ENCODE measurements at places on chromosomes 4 and X.

- no peak for DNase-seq
These were observed 101.1 kb downstream of the PHOX2B start for GRCh38 chr4:41647383-41647782.

GRCh38 chr4:62004881-62005280 is 804.8 kb downstream of the ADGRL3 start:
- no peak for DNase-seq

DNA sequence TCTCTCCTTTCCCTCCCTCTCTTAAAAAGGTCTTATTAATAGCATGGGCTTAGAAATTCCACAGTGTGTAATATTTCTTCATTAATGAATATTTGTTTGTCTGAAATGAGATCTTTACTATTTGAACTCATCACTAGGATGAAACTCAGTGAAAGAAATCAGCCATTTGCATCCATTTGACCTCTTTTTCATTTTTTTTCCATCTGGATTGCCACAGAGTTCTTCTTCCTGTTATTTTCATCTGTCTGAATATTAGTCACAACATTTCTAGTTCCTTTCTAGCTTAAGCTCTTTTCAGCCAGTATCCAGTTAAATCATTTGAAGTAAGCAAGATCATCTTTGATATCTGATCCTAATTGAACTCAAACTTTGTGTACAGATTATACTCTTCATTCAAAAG is 69.2 kb upstream of the PLS3 start:
- DNase-seq: no peak

- DNase-seq: no peak
These were observed 40.4 kb downstream of the CPEB2 start for GRCh38 chr4:15042529-15043167.

DNA sequence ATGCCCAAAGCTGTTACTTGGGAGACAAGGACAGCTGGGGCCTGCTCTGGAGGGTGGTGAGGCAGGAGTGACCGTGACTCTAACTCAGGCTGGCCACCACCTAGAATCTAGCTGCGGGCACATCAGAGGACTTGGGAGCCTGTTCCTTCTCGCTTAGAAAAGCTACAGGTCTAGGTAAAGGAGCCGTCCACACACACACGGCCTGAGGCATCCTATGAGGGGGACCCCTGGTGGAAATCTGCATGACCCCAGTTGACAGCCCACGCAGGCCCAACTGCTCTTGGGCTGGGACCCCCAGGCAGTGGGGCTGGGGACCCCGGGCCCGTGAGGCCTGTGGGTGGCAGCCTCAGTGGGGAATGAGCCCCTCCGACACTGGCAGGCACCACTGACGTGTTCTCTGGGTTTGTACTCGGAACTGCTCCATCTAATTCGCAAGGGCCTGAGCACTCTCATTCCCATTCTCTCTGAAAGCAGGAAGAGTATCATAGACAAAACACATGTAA is 75.6 kb downstream of the ACOX3 start:
- no peak for DNase-seq
